Motor neuron (in vitro differentiated cells): ENCODE measurements at places on chromosomes 16 and 17. TPM values are rescaled to one million over a fixed set of nuclear protein-coding genes. Genes with fewer than 3 reads are reported as not detected.
A peak's percentile ranks its signal among the peaks of the same experiment; 100 is the strongest.

Gene KRTAP4-4
- not detected in 2 replicates for total RNA-seq

GRCh38 chr17:5922476-5922875 is 147.7 kb upstream of the WSCD1 start:
- ATAC-seq, result no peak

DNA sequence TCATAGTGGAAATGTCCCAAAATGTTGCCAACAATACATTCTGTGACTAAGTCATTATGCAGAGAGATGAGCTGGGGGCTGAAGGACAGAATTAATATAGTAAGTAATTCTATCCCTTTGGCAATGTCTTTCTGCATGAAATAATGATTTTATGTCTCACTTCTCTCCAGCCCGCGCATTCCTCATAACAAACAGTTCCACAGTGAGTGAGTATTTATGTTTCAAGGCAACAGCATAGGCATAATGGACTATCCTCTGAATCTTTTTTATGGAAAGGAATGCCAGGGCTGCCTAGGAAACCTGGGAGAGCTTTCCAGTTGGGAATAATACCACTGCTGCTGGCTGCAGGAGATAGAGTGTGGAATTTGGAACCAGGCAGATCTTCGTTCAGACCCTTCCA is 477.7 kb downstream of the HS3ST4 start:
- ATAC-seq, result peak; percentile 15

Gene ATP2A3
- 1.2 and 1.6 TPM in 2 replicates for total RNA-seq

- no peak for ATAC-seq
Observed at GRCh38 chr17:70205401-70205800, 36.1 kb downstream of the KCNJ2 start.

DNA sequence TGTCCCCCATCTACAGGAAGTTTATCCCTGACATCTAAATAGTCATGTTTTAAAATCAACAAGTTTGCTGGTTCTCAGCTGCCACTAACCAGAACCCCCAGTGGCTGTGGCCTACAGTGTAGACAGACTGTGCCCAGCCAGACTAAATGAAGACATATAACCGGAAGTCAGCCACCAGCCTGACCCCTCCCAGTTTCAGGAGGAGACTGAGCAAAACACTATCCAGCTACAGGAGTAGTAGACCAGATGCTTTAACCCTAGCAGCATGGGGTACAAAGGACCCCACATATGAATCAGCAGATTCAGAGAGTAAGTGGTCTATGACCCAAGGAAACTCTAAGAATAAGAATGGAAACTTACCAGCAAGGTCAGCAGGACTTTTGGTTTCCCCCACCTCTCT is 83.4 kb downstream of the HIC1 start:
- peak; percentile 35 for ATAC-seq

DNA sequence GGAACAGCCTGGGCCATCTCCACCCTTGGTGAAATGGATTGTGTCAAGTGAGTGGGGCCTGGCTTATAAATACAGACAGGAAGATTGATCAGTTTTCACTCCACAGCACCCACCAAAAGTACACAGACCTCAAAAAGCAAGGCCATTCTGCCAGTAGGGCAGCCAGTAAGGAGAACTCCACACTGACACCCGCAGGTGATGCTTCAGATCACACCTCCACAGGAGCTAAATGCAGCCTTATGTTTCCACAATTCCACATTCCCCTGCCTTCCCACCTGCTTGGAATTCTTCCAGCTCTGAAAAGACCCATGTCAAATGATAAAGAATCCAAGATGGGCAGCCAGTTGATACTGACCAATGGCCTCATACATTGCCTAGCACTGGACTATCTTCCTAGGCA is 191.1 kb downstream of the ZFHX3 start:
- ATAC-seq, result no peak

- ATAC-seq, result no peak
Observed at GRCh38 chr17:48600244-48601098, 4.3 kb downstream of the HOXB6 start.

GRCh38 chr16:64882078-64882784 is 239.6 kb downstream of the CDH11 start:
- ATAC-seq, result peak; percentile 88

DNA sequence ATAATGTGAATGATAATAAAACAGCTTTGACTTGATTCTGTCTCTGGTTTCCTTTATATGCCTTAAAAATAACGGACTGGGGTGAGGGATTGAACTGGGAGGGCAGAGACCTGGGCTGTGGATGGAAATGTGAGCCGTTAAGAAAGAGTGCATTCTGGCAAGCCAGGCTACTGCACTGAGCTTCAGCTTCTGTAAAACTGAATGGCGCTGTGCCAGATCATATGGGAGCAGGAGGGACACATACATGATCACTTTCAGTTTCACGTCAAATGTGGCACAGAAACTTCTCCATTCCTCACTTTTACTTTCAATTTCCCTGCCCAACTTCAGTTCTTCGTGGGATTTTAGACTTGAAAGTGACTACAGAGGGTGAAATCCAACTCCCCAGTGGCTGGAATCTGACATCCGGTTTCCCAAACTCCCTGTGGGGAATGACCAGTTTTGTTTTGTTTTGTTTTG is 1.1 kb downstream of the MT2A start:
- ATAC-seq, result no peak

DNA sequence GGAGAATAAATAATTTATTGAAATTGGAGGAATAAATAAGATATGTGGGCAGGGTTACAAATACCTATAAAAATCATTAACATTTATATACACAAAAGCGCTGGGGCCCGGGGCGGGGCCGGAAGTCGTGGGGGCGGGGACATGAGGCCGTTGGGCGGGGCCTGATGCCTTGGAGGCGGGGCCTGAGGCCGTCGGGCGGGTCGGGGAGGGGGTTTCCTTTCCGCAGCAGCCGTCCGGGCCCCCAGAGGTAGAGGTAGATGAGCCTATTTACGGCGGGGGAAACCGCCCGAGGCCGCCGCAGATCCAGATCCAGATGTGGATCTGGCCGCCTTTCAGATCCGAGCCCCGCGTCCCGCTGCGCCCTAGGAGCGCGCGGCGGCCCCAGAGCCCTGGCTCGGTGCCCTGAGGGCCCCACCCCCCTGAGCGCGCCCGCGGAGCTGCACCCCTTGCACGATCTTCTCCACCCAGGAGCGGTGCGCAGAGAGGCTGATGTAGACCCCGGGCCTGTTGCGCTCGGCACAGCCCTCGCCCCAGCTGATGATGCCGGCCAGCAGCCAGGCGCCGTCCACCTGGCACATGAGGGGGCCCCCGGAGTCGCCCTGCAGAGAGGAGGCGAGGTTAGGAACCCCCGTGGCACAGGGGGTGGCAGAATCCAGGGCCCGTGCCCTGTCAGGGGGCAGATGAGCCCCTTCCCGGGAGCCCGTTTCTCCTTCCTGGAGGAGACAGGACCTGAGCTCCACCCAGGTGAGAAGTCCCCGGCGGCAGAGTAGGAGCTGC is 5.1 kb downstream of the PRSS22 start:
- no peak for ATAC-seq

DNA sequence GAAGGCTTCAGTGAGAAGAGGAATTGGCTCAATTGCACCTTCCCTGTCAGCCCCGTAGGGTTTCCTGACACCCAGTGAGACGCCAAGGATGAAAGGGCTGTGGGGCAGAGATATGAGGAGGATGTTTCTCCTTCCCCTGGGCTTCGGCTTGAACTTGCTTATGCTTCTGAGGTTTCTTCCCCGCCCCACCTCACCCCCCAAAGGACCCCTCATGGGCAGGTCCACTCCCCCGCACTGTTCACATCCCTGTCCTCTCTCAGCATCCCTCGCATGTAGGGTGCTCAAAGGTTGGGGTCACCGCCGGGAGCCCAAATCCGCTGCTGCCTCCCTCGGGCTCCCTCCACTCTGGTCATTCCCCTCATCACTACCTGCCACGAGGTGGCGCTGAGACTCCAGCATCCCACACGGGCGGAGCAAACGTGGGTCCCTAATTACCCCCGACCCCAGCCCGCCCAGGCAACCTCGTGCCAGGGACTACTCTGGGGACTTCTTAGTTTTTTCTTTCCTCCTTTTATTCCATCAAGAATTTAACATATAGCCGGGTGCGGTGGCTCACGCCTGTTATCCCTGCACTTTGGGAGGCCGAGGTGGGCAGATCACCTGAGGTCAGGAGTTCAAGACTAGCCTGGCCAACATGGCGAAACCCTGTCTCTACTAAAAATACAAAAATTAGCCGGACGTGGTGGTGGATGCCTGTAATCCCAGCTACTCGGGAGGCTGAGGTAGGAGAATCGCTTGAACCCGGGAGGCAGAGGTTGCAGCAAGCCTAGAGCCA is 3.3 kb upstream of the TRARG1 start:
- ATAC-seq, result peak; percentile 54

DNA sequence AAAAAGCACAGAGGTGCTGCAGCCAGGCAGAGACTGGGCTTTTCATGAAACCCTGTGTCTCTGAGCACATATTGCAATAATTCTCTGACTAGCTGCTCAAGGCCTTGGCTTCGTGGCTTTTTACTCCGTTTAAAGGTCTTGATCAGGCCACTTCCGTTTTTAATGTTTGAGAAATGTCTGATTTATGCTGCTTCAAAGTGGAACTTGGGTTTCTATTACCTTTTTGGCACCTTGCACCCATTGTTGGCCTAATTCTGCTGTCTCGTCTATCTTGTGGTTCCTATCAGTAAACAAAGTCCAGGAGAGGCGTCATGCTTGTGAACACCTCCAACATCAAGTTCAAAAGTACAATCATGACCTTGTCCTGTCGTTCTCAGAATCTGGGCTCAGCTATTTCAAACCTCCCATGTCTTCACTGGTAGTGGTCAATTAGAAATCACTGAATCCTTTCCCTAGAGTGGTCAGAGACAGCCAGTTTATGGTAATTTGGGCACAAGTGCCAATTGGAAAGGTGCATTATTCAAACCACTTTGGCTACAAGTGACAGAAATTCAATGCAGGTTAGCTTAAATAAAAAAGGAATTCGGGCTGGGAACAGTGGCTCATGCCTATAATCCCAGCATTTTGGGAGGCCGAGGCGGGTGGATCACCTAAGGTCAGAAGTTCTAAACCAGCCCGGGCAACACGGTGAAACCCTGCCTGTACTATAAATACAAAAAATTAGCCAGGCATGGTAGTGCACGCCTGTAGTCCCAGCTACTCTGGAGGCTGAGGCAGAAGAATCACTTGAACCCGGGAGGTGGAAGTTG is 33.3 kb upstream of the METTL9 start:
- no peak for ATAC-seq
